ENCODE measurements at places on chromosomes 2 and 18.
A peak's percentile ranks its signal among the peaks of the same experiment; 100 is the strongest.

- DNase-seq, result no peak
Measured at GRCh38 chr2:45845566-45845965, 194.1 kb downstream of the PRKCE start.

GRCh38 chr2:103295591-103295990 is 533.8 kb downstream of the TMEM182 start:
- DNase-seq, result no peak

DNA sequence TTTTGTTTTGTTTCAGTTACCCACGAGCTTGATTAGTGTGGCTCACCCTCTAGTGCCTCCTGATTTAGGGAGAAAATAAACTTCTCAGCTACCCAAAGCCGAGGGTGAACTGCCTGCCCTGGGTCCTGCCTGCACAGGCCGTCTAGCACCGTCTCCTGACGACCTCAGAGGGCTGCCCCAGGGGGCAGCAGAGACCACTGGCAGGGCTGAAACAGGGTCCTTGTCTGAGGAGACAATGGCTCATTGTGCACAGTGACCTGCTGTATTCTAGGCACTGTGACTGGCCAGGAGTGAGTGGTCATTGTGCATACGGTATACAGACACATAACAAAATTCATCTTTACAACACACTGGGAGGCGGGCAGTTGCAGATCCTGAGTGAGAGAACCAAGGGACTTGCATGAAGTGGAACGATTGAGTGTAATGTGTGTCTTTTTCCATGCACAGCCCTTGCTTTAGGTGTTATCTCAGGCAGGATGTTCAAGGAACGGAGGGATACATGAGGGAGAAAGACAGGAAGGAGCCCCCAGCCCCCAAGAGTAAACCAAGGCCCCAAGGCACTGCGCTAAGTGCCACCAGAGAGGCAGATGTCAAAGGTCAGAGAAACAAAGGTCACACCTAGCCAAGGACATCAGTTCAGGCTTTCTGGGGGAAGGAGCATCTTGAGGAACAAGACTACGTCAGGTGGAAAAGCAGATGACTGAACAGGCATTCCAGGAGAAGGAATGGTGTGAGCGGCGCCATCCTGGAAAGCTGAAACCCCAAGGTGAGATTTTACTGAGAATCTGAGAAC is 421.3 kb downstream of the LPIN1 start:
- DNase-seq, result no peak

DNA sequence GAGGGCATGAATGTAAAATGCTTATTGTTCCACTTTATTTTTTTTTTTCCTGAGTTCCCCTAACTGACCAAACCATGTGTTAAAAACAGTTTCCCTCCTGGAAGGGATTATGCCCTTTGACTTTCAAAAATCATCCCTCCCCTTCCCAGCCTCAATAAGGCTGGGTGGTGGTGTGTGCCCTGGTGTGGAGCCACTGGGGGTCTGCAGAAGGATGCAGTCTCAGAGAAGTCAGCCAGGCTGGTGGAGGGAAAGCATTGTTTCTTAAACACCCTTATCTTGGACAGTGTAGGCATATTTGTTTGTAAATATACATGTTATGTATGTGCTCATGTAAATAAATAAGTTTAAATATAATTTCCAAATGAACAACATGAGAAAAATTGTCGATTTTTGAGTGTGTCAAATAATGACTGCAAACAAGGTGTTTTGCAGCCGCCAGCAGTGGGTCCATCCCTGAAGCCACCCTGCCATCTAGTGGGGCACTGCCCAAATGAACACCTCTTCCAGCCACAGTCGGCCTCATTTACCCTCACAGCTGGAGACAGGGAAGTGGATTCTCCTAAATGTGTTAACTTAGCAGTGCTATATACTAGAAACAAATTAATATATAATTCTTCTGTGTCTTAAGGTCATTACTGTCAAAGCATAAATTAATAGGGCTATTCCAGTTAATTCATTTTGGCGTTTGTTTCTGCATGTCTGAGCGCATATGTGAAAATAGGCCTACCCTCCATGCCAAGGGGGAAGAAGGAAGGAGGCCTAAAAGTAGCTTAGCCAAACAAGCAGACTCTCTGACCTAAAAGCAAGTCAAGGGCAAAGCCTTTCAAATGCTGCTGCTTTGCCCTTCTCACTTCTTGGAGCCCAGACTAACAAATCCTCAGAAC is 209.6 kb upstream of the PIK3C3 start:
- no peak for DNase-seq

GRCh38 chr18:9839853-9840252 is 45.9 kb upstream of the TXNDC2 start:
- no peak for DNase-seq

GRCh38 chr2:15069149-15069548 is 436.6 kb downstream of the LRATD1 start:
- DNase-seq, result no peak

GRCh38 chr2:230908595-230909191 is 16.3 kb downstream of the GPR55 start:
- peak; percentile 52 for DNase-seq

GRCh38 chr2:155310589-155310988 is 612.1 kb downstream of the KCNJ3 start:
- no peak for DNase-seq

DNA sequence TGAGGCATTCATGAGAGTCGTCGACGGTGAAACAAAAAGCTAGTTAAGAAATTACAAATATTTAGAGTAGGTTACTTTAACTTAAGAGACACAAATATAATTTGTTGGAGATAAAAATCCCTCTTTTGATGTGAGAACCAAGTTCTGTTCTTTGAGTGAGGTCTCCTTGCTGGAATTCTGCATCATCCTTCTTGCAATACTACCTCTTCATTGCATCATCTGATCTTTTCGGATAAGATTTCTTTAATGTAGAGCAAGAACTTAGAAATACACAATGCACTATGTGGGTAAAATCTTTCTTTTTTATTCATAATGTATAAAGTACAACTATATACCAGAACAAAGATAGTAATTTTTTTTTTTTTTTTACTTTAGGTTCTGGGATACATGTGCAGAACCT is 118.4 kb downstream of the ARL4C start:
- DNase-seq, result no peak

GRCh38 chr2:184067502-184067901 is 530.8 kb upstream of the ZNF804A start:
- DNase-seq, result no peak

DNA sequence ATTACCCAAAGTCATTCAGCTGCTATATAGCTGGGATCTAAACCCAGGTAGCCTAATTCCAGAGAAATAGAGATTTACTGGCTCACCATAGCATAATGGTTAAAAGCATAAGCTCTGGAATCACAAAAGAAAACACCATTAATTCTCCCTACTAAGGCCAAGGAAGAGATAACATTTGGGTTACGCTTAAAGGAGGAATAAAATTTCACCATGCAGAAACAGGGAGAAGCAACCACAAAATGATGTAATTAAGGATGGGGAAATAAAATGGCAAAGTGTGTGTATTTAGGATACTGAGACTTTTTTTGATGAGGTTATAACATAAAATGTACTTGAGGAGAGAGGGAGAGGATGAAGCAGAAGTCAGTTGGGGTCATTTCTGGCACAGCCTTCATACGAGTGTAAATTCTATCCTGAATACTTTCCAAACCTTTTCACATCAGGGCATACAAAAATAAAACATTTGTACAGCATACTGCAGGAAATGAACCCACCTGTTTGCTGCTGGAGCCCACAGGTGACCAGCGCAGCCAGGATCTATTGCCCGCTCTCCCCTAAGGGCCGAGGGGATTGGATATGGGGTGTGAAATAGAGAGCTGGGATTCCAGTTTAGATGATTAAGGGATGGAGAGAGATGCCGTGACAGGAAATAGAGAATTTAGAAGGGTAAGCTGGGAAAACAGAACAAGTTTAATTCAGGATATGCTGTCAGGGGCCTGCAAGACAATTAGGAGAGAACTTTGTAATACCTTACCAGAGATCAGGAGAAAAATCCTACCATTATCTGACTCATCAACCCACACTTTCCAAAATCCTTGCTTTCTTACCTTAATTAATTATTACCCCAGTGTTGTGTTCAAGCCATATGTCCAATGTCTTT is 43.8 kb upstream of the SERTAD2 start:
- DNase-seq, result no peak

- peak; percentile 62 for DNase-seq
Measured at GRCh38 chr18:9971313-9971920, 57.6 kb downstream of the VAPA start.

- DNase-seq, result no peak
Measured at GRCh38 chr2:59395119-59395518, 1154.0 kb upstream of the FANCL start.

DNA sequence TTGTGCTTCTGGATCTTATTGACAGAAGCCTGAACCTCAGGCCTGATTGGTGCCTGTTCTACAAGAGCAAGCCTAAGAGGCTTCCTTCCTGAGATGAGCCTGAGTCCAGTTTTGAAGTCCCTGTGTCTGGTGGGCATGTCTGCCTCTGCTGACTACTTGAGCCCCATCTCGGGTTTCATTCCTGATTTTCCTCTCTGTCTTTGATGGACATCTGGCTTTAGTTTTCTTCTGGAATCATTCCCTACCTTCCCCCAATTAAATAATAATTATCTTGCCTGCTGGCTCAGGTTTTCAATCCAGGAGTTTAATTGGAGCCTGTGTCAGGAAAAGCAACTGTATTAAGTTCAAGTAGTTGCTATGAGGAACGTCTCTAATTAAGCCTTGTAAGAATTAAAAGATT is 135.5 kb upstream of the MC4R start:
- no peak for DNase-seq

DNA sequence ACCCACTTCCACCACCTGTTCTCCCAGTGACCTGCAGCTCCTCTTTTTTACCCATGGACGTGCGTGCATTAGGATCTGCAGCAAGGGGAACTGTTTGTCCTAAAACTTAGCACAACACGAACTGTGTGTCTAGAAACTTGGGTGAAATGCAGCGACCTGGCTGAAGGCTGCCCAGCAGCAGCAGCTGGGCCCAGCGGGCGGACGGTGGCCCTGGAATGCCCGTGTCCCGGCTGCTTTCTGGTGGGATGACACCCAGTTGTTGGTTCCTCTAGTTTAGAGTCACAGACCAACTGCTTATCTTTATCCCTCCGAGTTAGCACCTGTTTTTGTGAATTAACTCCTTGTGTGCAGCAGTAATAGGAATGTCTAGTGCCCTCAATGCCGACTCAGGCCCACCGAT is 61.9 kb upstream of the PXDN start:
- DNase-seq, result no peak

DNA sequence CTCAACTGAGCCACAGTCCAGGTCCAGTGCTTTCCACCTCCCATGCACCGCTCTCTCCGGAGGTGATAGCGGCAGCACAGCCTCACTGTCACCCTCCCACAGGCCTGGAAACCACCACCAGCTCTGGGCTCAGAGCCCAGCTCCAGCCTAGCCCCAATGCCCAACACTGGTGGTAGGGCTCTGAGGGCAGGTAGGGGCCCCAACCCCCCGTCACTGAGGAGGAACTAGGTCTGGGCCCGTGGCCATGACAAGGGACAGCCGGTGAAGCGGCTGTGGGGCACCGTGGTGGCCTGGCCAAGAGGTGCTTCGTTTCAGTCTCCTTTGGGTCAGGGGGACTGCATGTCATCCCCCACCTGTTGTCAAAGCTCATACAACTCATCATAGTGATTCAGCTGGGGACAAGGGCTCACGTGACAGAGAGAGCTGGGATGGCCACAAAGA is 5.5 kb upstream of the TMEM214 start:
- DNase-seq, result no peak

- no peak for DNase-seq
Measured at GRCh38 chr2:98455494-98455976, 10.9 kb downstream of the INPP4A start.

DNA sequence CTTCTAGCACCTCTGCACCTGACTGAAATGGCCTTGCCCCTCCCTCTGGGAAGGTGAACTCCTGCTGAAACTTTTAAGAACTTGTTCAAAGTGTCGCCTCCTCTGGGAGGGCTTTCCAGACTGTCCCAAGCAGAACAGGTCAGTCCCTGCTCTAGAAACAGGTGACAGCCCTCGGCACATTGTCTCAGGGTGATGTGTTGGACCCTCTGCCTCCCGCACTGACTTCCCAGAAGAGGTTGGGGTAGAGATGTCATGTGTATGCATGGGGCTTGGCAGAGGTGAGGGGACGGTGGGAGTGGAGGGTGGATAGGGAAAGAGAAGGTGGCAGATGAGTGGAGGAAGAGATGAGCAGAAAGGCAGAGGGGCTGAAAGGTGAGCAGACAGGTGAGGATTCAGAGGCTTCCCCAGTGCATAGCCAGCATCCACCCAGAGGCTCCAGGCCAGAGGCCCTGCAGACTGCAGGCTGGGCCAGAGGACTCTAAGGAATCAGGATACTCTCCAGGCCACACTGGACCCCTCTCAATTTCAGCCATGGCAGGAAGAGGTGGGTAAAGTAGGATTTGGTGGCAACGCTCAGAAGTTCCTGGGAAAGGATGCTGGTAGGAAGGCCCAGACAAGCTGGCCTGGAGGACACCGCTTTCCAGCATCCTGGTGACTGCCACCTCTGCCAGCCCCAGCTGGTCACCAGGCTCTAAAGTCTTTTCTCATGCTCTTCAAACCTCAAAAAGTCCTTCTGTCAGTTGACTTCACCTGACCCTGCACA is 24.8 kb upstream of the TNS1 start:
- DNase-seq, result no peak

DNA sequence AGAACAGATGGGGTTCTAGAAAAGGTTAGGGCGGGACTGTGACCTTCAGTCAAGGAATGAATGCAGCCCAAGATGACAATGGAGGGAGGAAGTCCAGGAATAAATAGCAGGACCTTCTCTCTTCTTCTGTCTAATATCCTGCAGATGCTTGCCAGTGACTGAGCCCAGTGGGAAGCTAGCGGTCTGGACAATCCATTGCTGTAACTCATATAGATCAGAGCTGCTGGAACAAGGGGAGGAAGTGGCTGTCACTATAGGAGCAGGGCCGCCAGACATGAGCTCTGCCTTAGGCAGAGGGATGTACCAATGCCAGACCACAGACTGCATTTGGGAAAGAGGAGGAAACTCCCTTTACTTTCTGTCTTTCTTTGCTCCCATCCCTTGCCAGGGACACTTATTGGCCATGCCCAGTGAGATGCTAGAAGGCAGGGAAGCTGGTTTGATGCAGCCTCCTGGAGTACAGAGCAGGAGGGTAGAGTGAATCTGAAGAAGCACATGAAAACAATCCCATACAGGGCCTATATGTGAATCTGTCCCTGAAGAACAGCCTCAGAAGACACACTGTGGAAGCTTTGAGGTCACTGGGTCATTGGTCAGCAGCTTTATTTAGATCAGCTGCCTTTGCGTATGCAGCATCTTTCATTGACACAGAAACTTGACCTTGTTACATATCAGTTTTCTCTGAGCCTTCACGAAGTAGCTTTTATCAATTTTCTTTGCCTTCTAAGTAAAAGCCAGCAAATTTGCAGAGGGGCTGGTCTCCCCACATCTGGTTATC is 65.4 kb downstream of the CCDC85A start:
- no peak for DNase-seq

GRCh38 chr2:237458519-237458918 is 28.5 kb upstream of the MLPH start:
- no peak for DNase-seq

- no peak for DNase-seq
Measured at GRCh38 chr2:185990861-185991525, 252.4 kb downstream of the FSIP2 start.

DNA sequence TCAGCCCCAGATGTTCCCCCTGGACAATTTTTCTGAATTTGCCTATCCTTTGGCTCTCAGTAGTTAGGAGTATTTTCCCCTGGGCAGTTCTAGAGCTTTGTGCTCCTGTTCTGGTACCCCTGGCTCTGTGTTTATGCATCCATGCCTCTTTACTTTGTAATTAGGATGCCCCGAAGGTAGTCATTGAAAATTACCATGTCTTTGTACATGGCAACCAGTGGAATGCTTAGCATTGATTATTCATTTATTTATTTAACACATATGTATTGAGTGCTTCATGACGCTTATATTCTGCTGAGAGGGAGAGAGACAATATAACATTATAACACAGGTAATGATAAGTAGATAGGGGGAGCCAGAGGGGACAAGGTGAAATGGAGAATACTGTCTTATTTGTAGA is 346.5 kb downstream of the PARD3B start:
- DNase-seq, result no peak

Measured in activated CD4-positive, alpha-beta T cell treated with anti-CD3 and anti-CD28 coated beads for 24 hours (primary cell).